ENCODE measurements at places on chromosomes 1 and 21.

- peak; percentile 14 for DNase-seq
Measured at GRCh38 chr1:40450495-40451237, 390 bp downstream of the ZFP69B start.

- no peak for DNase-seq
Measured at GRCh38 chr21:9008636-9009035, 1512.7 kb upstream of the TPTE start.

DNA sequence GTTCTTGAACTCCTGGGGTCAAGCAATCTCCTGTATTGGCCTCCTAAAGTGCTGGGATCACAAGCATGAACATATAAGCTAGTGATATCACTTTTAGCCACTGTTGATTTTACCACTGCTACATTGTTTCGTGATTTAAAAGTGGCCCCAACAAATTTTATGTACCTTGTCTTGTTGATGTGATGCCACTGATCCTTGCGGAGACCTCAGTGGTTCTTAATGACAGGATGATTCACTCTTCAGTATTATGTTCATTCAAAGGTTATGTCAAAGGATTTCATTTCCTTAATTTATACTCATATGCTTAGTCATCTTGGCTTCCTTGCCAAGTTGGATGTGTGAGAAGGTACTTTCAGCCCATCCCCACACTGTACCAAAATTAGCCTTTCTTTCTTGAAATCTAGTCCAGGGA lies 12.1 kb downstream of the PRKACB start:
- DNase-seq, result peak; percentile 65

DNA sequence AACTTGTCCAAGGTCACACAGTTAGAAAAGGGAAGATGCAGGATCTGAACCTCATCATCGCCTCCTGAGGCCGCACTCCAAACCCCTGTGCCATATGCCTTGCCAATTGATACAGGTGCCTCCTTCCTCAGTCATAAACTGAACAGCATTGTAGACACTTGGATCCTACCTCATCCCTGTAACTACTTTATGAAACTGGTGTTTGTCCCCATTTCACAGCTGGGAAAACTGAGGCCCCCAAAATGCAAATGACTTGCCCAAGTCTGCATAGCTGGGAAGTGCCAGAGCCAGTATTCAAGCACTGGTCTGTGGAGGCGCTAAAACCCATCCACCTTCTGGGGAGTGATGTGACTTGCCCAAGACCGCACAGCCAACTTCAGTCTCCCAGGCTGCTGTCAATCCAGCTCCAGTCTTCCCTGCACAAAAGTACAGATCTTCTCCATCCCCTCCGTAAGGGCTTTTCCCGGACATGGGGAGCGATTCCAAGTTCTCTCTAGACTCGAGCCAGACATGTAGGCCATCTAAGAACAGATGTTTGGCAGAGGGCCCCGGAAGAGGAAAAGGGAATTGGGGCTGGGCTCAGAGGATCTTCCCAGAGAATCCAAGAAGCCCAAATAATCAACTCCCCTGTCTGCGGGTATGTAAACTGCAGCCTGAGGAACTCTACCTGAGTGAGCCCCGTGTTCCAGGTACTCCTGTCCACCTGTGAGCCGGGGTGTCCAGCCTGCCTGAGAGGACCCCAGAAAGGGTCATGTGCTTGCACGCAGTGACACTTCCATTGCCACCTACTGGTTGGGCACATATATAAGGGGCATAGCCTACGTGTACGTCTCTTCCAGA lies 60.5 kb downstream of the SYT2 start:
- no peak for DNase-seq

DNA sequence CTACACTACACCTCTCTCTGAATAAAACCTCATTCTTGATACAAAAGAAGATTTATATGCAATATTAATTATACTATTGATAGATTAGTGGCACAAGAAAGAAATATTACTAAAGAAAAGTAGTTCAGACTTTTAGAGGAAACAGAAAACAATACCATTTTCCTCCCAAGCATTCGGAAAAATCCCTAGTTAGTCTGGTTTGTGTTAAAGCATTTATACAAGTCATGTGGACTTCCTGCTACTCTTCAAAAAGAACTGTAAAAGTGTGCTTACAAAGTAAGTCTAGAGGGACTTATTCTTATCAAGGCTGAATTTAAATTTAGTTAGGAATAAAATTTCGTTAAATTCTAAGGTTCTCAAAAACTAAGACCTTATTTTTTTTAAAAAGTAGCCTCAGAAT lies 129.1 kb downstream of the ATP1B1 start:
- DNase-seq, result no peak

DNA sequence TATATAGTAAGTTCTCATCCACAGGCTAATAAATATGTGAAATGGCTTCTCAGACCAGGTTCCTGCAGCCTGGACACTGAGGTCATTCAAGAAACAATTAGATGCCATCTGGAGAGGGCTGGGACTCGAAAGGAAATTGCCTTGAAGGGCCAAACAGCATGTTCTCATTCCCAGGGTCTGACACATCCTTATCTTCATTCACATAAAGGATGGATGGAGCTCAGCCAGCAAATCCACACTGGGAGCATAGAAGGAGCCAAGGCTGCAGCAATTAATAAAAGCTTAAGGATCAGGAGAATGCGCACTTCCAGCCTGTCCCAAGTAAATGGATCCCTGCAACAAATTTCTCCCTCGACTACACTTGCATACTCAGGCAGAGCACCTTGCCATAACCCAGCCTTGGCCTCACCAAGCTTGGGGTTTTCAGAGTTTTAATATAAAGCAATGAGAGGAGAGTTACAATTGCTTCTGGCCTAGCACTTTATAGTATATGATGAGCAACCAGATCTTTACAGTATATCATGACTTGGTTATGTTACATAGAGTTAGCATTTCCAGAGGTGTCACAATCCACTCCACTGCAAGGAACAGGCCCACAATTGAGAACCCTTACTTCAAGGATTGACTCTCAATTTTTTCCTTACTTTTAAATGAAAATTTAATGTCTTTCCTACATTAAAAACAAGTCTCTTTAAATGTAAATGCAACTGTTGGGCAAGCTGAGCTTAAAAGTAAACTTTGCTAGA lies 55.9 kb downstream of the BCAR3 start:
- DNase-seq, result peak; percentile 91

DNA sequence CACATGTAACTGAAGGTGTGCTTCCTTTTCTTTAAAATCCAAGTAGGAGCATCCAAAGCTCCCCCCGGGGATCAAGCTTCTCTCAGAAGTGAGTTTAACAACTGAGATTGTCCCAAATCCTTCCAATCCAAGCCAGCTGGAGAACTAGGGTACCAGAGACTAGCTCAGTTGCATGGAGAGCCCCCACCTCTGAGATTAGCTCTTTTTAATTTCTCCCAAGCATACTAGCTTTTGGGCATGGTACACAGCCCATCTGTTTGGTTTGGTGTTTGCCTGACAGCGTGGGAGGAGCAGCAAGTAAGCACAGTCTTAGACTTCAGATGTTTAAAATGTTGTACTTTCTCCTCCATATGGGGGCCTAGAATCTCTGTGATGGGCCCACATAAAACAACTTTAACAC lies 142.8 kb downstream of the ASTN1 start:
- no peak for DNase-seq

GRCh38 chr21:45470773-45471524 lies 66.0 kb downstream of the COL18A1 start:
- DNase-seq, result peak; percentile 81

- DNase-seq, result no peak
Measured at GRCh38 chr1:65691972-65692371, 100.7 kb upstream of the PDE4B start.

Measured in GM04504 (cell line).